ENCODE measurements at places on chromosomes 2 and 18. TPM values are rescaled to one million over a fixed set of nuclear protein-coding genes. Genes with fewer than 3 reads are reported as not detected.

DNA sequence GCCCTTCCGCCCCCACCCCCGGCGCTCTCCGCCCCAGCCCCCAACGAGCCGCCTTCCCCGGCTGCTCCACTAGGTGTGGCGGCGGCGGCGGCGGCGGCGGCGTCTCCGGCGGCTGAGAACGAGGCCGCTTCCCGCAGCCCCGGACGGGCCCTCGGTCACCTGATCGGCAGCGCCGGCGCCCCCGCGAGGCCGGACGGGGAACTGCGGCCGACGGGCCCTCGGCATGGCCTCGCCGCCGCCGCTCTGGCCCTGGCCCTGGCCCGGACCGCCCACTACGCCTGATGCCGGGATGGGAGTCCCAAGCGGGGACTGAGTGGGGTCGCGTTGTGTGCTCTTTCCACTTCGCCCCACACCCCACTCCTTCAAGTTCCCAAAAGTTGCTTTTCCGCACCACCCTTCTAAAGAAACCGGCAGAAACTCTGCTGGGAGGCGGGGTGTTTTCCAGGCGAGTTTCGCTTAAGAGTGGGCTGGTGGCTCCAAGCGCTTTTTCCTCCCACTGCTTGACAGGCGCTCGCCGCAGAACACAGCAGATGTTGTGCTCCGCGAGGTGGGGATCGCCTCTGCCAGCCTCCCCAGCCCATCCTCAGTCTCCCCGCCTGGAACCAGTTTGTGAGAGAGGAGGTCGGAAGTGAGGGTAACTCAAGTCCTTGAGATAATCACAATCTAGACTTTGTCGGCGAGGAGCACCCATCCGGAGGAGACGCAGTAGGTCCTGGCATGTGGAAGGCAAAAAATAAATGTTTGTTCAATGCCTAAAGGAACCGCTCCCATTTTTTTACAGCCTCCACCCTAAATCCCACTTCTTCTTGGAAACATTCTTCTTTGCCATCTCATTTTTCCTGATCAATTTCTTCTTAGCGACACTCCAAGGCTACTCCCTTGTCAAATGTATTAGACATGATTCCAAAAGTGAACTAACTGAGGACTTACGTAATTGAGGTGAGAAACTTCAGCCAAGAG is at the start of gene NCKAP1:
Gene NCKAP1 (minus strand): TSS at position 117 of the 960 bp plus-strand sequence. CDS start 358 bp downstream, outside the sequence.
- DNase-seq, result peak; percentile 92
- H3K4me3 ChIP-seq, result peak within 1 kb of the TSS; percentile 70
- H3K36me3 ChIP-seq, result no peaks in the 10 kb centered on the region
- no peaks in the 10 kb centered on the region for H3K27me3 ChIP-seq
- H3K27ac ChIP-seq, result peak within 1 kb of the TSS; percentile 93

- no peak overlapping the region for H3K4me3 ChIP-seq
- H3K36me3 ChIP-seq, result no peaks in the 10 kb centered on the region
Measured at GRCh38 chr18:28791101-28791500, 614.2 kb upstream of the CDH2 start.

GRCh38 chr2:102337481-102338386 is 17.9 kb upstream of the IL18R1 start:
- no peaks in the 10 kb centered on the region for H3K27me3 ChIP-seq
- H3K4me3 ChIP-seq, result no peak overlapping the region
- DNase-seq, result no peak
- H3K27ac ChIP-seq, result no peak overlapping the region

GRCh38 chr2:83233326-83233725 is 1225.8 kb downstream of the SUCLG1 start:
- no peaks in the 10 kb centered on the region for H3K36me3 ChIP-seq
- no peak overlapping the region for H3K4me3 ChIP-seq
- H3K27ac ChIP-seq, result no peak overlapping the region
- no peak for DNase-seq

Gene ACVR1
- 10.9 TPM for total RNA-seq

Gene HOXD1
- not detected for total RNA-seq

Gene GALR1
- total RNA-seq, result 0.05 TPM

Gene CAPN13
- not detected for total RNA-seq

Gene HTRA2
- 20.3 TPM for total RNA-seq

Measured in right lobe of liver (tissue), 6 donors.